ENCODE measurements at places on chromosomes 12 and 14.

- DNase-seq, result no peak
Measured at GRCh38 chr12:20175704-20176388, 192.5 kb upstream of the PDE3A start.

DNA sequence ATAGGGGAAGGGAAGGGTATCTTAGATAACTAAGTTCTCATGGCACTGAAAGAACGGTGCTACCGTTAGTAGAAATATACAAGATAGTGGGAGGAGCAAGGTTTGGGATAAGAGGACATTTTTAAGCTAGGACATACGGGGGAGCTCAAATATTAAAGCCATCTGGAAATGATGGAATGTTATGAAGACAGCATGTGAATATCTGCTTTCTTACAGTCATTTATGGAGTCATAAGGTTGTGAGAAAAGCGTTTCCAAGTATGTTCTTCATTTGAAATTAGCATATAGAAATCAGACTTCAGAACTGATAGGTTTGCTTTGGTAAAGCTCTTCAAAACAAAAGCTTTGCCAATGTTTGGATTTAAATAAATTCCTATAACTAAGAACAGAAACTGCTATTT lies 62.3 kb downstream of the OTOGL start:
- DNase-seq, result no peak

DNA sequence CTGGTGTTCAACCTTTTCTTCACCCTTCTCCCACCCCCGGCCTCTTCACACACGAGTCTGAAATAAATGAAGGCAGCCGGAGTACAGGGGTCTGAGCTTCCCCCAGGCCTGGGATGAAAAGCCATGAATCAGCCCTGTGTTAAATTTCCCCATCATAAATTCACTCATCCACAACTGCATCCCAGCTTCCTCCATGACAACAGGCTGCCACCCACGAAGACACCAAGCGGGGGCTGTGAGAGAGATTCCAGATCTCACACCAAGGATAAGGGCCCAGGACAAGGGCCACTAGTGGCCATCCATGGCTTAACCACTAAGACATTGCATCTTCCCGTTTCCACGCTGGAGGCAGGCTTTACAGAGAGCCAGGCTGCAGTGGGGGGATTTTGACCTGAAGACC lies 93.9 kb upstream of the NCOR2 start:
- no peak for DNase-seq

GRCh38 chr12:120125029-120125428 lies 8.5 kb upstream of the RAB35 start:
- DNase-seq, result no peak

DNA sequence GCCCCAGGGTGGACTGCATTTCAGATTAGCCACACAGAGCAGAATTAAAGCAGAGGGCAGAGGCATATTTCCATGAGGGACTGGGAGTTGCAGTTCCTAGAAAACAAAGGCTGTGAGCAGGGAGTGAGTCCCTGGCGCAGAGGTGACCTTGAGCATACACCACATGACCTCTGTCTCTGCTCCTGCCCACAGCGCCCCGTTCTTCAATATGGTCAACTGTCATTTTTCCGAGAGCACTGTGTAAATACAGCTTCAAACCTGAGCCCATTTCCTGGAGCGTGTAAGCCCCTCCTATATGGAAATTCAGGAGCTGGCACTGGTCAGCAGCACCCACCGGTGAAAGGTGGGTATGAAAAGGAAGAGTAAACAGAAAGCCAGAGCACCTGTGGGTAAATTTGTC lies 192.2 kb upstream of the PELI2 start:
- DNase-seq, result no peak

DNA sequence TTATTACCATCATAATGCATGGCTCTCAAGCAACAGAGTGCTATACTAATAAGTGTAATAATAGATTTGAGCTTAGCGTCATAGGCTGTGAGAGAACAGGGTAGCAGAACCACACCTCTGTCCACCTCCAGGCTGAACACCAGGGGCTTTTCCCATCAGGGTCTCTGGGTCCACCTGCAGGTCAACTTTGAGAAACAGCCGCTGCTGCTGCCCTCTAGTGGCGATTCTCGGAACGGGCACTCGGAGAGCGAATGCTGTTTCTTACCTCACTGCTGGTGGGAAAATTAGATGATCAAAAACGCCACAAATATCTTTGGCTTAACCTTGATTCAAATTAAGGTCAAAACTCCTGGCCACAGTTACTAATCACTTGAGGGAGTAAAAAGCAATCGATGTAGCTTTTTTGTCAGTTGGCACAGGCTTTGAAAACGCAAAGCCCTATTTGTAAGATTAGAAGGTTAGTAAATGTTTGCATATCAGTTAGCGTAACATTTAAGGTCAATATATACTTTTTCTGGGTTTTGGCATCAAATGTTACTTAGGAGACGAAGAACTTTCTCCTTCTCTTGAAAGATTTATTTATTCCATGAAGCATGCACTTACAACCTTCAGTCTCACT lies 127.9 kb upstream of the TMEM132D start:
- DNase-seq, result no peak

GRCh38 chr12:96403870-96404269 lies 3.6 kb upstream of the CDK17 start:
- no peak for DNase-seq

All from SW 1271 (cell line).